ENCODE measurements at places on chromosomes 1 and 21.

- DNase-seq = no peak
Measured at GRCh38 chr21:25133939-25134338, 473.3 kb downstream of the MRPL39 start.

- no peak for DNase-seq
Measured at GRCh38 chr1:207745285-207745684, 6.6 kb upstream of the CD46 start.

DNA sequence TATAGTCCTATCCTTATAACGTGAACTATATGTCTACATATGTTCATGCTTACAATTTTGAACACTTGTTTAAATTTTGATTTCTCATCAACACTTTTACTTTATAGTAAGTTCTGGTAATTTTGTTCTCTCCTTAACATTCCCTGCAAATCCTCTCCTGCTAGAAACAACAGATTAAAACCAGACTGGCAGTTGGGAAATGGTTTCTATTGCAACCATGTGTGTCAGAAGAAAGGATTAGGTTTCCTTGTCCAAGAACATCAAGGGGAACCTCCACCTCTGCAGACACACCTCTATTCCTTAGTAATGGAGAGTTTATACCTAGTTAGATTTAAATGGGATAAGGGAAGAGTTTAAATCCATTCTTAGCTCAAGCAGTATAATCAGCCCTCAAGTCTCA is 3.3 kb upstream of the WARS2 start:
- DNase-seq = no peak

DNA sequence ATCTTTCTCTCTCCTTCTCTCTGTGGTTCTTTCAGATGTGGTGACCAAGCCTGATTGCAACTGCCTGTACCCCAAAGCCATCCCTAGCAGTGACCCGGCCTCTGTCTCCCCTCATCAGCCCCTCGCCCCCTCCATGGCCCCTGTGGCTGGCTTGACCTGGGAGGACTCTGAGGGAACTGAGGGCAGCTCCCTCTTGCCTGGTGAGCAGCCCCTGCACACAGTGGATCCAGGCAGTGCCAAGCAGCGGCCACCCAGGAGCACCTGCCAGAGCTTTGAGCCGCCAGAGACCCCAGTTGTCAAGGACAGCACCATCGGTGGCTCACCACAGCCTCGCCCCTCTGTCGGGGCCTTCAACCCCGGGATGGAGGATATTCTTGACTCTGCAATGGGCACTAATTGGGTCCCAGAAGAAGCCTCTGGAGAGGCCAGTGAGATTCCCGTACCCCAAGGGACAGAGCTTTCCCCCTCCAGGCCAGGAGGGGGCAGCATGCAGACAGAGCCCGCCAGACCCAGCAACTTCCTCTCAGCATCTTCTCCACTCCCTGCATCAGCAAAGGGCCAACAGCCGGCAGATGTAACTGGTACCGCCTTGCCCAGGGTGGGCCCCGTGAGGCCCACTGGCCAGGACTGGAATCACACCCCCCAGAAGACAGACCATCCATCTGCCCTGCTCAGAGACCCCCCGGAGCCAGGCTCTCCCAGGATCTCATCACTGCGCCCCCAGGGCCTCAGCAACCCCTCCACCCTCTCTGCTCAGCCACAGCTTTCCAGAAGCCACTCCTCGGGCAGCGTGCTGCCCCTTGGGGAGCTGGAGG is 12.7 kb downstream of the CSF1 start:
- no peak for DNase-seq

All from suppressor macrophage treated with lipopolysaccharide for 1 hour (primary cell).